Muscle of arm (tissue), 14 donors: ENCODE measurements at places on chromosomes 1 and 21.
A peak's percentile ranks its signal among the peaks of the same experiment; 100 is the strongest.

DNA sequence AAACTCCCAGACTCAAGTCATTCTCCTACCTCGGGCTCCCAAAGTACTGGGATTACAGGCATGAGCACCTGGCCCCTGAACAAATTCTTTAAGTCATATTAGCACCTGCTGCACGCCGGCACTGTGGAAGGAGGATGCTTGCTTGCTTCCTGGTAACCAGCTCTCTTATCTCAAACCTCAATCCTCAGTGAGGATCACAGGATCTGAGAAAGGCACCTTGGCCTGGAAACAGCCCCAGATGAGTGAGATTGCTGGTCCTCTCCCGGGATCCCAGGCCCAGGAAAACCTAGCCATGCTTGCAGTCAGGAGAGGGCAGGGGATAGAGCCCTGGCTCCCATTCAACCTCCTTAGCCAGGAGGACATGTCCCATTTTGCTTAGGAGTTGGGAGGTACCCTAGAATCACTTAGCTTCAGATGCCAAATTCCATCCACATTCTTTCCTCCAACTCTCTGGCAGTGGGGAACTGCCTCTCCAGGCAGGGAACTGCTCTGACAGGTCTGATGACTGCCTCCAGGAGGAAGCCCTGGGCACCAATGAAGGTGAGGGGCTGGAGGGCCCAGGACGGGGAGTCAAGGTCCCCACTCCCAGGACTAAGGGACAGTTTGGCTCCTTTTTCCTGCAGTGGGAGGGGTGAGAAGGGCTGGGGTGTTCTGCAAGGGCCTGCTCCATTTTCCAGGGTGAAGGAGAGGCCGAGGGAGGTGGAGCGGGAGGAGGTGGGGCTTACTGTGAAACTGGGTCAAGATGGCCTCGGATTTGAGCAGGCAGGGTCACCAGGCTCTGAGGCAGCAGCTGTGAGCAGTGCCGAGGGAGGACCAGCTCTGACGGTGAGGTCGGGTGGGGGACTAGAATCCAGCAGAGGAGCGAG lies 9.5 kb downstream of the GPR37L1 start:
- DNase-seq: no peak

GRCh38 chr1:57638239-57638638 lies 214.4 kb upstream of the DAB1 start:
- DNase-seq: no peak

- DNase-seq: no peak
Measured at GRCh38 chr1:22452481-22452957, 868 bp downstream of the ZBTB40 start.

GRCh38 chr1:161187311-161187710 lies 10.0 kb upstream of the B4GALT3 start:
- no peak for DNase-seq

DNA sequence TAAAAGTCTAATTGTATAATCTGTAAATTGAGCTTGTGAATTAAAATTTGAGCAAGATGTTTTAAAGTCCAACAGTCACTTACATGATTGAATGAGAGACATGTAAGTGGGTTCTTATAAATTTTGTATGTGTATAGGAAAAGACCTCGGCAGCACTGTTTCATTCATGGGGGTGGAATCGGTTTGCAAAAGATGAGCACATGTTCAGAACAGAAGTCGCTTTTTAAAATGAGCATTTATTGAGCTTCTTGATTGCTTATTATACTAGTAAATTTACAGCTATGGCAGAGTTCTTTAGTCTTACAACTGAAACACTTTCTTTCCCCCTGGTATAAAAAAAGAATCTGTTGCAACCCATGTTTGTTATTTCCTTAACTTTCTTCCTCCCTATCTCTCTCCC lies 33.9 kb downstream of the ACTN2 start:
- DNase-seq: no peak

DNA sequence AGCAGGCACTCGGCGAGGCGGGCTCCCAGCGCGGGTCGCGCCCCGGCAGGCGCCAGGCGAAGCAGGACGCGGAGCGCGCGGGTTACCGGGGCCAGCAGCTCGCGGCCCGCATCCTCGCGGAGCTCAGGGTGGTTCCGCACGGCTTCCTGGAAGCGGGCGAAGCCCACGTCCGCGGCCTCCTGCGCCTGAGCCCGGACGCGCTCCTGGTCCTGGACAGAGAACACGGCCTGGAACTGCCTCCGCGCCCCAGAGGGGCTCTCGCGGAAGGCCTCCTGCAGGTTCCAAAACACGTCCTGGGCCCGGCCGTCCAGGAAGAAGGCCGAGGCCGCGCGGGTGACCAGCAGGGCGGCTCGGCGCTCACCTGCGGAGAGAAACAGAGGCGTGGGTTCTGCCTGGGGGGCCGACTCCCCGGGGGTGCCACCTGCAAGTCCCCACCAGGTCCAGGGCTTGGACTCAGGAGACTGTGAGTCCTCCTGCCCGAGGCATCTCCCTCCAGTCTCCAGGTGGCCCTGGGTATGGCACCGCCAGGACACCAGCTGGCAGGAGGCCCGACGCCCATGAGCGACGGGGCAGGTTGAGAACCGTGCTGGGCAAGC lies 11.4 kb downstream of the TTC34 start:
- DNase-seq: no peak

- DNase-seq: no peak
Measured at GRCh38 chr1:150514913-150515327, 632 bp upstream of the FALEC start.

DNA sequence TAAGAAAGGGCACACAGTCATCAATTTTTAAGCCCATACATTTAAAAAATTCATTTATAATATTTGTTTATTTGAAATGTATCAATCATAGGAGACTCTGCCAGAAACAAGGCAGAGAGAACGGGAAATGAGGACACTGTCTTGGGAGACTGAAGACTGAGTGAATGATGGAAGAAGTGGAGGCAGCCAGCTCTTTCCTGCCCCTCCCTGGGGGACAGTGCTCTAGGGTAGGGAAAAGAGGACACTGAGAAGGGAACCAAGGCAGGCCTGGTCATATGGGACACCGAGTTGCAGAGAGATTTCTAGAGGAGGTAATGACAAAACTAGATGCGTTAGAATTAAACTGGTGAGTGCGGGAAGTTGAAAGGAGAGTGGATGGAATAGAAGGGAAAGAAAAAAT lies 31.6 kb downstream of the EEIG2 start:
- DNase-seq: no peak

GRCh38 chr1:225378880-225379279 lies 49.0 kb downstream of the LBR start:
- no peak for DNase-seq

DNA sequence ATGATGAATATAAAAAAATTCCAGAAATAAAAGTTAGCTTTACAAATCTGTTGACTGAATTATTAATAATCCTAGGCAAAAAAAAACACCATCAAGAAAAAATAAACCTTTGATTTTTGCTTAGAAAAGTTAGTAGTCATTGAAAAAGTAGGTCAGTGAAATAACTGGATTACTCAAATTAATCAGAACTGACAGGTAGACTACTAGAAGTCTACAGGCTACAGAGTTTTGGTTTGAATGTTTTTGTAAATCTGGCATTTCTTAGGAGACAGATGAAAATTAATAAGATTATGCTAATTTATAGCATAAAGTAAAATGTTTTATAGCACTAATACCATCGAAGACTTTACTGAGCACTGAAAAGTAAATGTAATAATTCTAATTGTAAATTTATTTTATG lies 511.9 kb downstream of the PTPRC start:
- DNase-seq: no peak

DNA sequence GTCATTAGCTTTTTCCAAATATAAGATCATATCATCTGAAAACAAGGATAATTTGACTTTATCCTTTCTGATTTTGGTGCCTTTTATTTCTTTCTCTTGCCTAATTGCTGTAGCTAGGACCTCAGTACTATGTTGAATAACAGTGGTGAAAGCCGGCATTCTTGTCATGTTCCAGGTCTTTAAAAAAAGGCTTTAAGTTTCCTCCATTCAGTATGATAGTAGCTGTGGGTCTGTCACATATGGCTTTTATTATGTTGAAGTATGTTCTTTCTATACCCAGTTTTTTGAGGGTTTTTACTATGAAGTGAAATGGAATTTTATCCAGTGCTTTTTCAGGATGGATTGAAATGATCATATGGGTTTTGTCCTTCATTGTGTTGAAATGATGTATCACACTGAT lies 115.8 kb downstream of the DUSP10 start:
- DNase-seq: no peak

- no peak for DNase-seq
Measured at GRCh38 chr1:237591353-237591752, 299.4 kb downstream of the ZP4 start.

GRCh38 chr1:217425422-217425821 lies 205.5 kb downstream of the GPATCH2 start:
- peak; percentile 77 for DNase-seq

GRCh38 chr1:54396261-54396933 lies 9.8 kb downstream of the SSBP3 start:
- no peak for DNase-seq

DNA sequence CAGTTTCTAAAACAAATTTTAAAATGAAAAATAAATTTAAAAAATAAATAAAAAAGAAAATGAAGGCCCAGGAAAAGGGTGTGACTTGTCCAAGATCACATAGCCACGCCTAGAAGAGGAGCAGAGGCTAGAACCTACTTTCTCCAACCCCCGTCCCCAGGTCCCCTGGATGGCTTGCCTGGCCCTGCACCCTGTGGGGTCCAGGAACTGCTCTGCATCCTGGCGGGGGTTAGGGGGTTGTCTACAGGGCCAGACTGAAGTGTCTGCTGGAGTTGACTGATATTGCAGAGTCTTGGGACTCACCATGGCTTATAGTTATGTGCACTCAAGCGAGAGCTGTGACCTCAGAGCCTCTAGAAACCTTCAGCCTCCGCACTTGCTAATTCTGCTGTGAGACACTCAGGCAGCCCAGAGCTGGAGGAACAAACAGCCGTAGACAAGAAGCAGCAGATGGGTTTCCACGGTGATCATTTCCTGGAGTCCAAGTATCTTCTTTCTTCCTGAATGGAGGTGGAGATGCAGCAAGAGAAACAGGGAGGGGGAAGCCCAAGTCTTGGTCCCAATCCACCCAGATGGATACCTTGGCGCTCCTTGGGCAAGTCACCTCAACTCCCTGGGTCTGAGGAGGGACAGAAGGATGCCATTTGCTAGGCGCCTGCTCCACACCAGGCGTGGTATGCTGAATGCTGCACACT lies 5.2 kb upstream of the EXTL1 start:
- DNase-seq: no peak

GRCh38 chr1:119797162-119797561 lies 14.1 kb downstream of the REG4 start:
- no peak for DNase-seq

DNA sequence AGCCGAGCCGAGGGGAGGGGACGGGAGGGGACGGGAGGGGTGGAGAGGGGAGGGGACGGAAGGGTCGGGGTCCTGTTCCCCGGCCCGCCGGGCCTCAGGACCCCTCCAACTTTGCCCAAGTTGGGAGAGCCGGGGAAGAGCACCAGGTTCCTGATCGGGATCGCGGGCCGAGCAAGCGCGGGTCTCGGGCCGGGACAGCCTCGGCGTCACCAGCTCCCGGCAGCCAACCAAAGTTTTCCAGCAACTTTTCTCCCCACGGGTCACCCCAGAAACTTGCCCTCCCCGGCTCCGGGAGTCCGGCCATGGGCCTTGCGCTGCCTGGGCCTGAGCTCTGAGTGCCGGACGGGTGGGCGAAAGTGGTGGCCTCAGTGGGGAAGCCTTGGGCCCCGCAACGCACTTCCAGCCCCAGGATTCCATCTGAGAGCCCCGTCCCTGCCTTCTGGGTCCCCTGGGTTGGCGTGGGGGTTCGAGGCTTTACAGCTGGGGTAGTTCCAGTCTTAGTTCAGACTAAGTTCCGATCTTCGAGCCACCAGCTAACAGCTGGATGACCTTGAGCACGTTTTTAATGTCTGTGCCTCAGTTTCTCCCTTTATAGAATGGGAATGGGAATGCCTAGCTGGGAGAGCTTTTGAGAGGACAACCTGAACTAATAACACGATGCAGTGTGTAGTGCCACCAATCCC lies 458 bp downstream of the ZC3H12A start:
- DNase-seq: no peak

- DNase-seq: no peak
Measured at GRCh38 chr1:221712198-221712684, 29.6 kb downstream of the DUSP10 start.

GRCh38 chr1:111660204-111661150 lies 40.9 kb downstream of the RAP1A start:
- no peak for DNase-seq

DNA sequence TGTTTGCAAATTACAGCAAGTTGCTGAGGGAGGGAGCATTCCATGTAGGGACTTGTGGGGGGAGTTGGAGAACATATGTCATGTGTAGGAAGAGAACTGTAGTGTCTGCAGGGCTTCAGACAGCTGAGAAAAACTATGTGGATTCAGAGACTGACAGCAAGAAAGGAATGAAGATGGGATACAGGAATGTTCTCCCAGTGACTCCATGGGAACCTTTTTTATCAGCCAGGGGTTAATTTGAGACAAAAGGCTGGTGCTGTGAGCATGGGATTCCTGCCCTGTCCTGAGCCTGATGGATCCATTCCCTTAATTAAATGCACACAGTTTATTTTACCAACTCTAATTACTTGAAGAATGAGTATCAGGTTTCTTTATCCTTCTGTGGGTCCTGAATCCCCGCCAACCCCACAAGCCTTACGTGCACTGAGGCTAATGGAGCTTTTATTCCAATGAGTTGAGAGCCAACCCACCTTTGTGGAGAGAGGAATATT lies 26.5 kb upstream of the PLXNA2 start:
- DNase-seq: no peak

GRCh38 chr1:26317612-26318337 lies at the start of gene CD52:
Gene CD52 (plus strand): TSS chr1:26317958. CDS start chr1:26318018, 60 bp downstream.
- no peak for DNase-seq

- no peak for DNase-seq
Measured at GRCh38 chr1:117582451-117582850, 23.4 kb upstream of the TENT5C start.

DNA sequence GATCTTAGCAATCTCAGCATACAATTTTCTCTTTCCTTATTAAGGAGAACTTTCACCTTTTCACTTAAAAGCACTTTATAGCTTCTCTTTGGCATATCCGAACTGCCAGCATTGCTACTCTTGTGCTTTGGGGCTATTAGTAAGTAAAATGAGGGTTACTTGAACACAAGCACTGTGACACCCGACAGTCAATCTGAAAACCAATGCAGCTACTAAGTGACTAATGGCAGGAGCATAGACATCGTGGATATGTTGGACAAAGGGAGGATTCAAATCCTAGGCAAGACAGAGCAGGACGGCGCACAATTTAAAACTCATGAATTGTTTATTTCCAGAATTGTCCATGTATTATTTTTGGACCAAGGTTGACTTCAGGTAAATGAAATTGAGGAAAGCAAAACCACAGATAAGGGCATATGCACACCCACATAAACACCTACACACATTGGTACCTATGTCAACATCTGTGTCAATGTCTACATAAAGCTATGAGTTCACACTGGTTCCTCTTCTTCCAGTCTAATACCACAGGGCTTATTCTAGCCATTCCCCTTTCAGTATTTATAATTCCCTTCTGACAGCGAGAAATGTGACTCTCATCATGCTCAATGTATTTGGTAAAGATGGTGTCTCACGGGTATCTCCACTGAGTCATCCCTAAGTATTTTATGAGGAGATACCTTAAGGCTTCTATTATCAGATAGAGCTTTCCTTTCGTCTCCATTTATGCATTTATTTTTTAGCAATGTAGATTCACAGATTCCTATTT lies 75.3 kb upstream of the RALGPS2 start:
- no peak for DNase-seq

- peak; percentile 69 for DNase-seq
Measured at GRCh38 chr1:19505693-19506457, 20.5 kb upstream of the CAPZB start.
